ENCODE measurements at places on chromosomes 3 and 15.

DNA sequence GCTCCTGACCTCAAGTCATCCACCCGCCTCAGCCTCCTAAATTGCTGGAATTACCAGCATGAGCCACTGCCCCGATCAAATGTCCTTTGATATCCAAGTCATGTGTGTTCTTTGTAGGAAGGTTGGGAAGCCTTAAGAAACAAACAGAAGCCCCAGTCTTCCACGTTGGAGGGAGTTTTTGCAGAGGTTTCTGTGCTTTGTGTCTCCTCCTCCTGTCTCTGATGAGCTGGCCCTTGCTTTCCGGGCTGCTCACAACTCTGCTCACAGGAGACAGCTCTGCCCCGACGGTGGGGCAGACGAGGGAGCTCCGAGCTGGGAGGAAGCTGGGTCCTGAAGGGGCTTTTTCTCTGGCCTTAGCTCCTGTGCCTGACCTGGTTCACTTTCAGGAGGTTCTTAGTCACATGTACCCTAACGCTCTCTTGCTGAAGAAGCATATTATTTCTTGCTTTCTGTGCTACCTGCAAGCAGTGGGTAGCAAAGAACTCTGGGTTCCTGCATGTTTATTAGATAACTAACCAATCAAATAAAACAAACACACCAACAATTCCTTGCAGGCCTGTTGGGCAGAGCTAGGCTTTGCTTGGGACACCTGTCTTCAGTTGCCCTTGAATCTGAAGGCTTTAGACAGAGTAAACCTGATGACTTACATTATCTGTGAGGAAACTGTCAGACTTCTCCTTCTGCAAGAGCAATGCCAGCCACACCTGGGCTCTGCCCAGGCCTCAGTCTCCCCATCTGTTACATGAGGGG lies 52.6 kb upstream of the SMAD6 start:
- DNase-seq: no peak

GRCh38 chr3:152039887-152040286 lies 166.4 kb downstream of the SUCNR1 start:
- DNase-seq: no peak

- DNase-seq: no peak
These were observed 128.4 kb upstream of the TMC3 start for GRCh38 chr15:81502439-81502838.

- DNase-seq: no peak
These were observed 140.9 kb downstream of the NECTIN3 start for GRCh38 chr3:111212511-111212910.

GRCh38 chr15:49610157-49610918 lies 10.3 kb downstream of the FAM227B start:
- no peak for DNase-seq

DNA sequence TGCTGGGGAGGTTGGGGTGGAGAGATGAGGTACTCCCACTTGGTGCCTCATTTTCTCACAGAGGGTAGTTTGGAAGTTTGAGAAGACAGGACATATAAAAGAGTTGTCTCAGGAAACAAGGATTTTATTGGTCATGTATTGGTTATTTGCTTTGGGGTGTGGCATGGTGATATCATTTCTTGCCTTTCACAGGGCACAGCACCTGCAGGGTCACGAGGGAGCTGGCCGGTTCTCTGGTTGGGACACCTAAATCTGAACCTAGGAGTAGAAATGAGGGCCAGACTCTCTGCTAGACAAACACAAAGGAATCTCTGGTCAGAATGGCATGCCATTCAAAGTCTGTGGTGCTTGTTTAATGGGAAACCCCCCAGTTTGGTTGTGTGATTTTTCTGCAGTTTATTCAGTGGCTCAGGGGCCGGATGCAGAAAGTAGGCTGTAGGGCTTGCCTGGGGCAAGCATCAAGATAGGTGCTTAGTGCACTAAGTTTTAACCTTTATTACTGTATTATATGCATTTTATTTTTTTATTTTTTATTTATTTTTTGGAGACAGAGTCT lies 237.7 kb upstream of the EIF1B start:
- DNase-seq: no peak

DNA sequence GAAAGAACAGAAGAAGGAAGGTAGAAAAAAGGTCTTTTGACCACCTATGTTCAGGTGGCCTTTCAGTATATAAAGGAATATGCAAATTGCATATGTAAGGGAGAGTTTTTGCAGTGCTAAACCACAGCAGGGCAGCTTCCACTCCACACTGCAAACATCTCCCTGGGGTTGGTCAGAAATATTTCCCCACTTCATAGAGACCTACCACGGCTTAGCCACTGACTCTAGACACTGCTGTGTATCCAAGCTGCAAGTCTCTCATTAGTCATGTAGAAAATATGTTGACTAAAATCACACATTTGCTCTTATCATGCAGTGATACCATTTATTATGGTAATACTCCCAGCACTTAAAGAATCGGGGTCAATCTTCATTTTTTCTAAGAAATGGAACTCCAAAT lies 214.9 kb upstream of the NR2F2 start:
- peak; percentile 56 for DNase-seq

DNA sequence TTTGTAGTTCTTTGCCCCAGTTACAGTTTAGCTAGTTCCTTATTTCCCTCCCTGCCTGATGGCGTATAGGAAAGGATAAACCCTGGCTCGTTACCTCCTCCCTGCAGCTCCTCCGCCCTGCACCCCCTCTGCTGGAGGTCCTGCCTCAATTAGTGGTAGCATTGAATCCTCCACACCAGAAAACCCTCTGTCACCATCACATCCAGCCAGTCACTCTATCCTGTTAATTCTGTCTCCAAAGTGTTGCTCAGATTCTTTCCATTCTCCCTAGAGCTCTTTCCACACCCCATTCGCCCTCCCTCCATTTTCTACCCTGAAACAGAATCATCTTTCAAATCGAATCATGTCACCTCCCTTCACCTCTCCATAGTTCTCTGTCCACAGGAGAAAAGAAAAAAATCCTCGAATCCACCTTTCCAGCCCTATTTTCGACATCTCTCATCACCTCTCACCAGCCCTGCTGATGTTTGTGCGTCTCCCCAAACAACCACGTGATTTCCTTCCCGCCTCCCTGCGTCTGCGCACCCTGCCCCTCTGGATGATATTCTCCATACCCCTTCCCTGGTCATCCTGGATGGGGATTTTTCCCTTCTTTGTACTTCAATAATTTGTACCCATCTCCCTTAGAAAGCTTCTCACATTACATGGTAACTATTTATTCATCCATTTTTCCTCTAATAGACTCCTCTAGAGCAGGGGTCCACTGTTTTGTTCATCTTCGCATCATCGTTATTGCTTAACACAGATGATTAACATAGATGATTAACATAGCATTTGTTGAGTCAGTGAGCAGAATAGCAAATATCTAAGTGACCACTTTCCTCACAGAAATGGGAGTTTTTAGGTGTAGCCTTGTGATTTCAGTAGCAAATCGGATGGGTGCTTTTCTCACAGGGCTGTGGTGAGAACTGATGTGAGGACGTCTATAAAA lies 37.1 kb downstream of the MAP3K13 start:
- DNase-seq: no peak

- no peak for DNase-seq
These were observed 60.5 kb downstream of the SH3BP5 start for GRCh38 chr3:15271785-15272381.

- no peak for DNase-seq
These were observed 16.2 kb downstream of the NCEH1 start for GRCh38 chr3:172694573-172695246.

GRCh38 chr3:153601374-153601853 lies 439.4 kb downstream of the RAP2B start:
- no peak for DNase-seq

DNA sequence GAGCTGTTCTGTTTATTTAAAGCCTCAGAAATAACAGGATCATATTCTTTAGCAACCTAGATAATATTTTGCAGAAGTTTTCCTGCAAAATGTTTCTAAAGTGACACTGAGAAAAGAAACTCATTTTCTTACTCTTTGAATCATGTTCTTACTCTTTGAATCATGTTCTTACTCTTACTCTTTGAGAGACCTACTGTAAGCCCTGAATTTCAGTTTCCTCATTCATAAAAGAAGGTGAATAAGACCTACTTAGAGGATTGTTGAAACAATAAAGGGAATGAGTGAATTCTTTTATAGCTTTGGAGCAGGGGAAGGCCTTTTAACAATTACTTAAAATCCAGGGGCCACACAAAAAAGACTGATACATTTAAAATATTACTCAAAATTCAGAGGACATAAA lies 221.7 kb upstream of the CMC1 start:
- DNase-seq: no peak

DNA sequence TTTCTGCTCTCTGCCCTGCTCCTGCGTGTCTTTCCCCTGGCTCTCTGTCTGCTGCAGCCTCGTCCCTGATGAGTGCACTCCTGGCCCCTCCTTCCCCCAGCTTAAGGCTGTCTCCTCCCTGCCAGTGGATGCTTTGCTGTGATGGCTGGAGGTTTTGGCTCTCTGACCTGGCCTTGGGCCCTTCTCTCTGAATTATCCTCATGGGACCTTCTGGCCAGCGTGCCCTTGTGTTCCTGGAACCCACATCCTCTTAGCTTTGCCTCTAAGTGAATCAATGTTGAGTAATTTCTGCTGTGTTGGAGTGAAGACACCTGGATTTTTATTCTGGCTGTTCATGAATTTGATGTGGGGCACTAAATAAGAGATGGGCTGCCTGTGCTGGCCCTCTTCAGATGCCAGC lies 9.8 kb upstream of the TNFAIP8L3 start:
- DNase-seq: no peak

DNA sequence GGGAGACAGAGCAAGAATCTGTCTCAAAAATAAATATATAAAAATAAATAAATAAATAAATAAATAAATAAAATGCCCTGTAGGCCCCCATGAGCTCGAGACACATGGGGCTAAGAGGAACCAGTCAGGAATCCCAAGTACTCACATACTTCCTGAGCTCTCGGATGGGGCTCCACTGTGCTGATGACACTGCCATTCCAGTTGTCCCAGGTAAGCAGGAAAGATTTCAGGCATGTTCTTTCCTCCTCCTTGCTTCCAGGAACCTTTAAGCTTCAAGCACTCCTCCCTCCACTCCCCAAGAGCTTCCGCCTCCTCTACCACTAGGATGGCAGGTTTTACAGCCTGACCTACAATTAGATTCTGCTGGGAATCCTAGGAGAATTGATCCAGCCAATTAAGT lies 113.4 kb downstream of the SLC49A4 start:
- no peak for DNase-seq

DNA sequence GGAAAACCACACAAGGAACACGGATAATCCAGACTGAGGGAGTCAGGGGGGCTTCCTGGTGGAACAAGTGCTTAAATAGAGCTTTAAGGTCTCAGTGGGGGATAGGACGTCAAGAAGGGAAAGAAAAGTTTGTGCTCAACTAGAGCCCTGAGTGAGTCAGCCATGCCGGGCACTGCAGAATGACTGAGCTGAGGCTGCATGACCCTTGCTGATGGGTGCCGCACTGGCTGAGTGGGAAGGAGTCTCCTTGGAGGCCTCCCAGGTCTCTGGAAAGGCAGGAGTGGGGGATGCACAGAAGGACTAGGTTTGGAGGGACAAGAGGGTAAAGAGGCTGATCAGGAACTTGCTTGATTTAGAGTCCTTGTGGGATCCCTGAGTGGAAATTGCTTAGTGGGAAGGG lies 150.3 kb downstream of the RPLP1 start:
- no peak for DNase-seq

- DNase-seq: no peak
These were observed 41.4 kb downstream of the ABTB1 start for GRCh38 chr3:127714125-127714571.

DNA sequence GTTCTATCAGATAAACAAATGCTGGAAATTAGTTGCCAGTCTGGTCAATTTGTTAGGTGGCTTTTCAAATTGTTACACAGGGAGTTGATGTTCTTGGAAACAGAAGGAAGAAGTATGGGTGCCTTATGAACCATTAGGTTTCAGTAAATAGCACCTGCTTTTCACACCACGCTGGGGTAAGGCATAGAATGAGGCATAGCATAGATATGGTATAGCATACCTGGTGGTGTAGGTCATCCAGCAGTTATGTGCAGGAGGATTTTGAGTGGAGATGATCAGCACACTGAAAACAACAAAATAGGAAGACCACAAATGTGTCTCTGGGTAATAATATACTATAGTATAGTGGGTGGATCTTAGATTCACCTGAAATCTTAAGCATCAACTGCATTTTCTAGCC lies 121.4 kb downstream of the GMPS start:
- DNase-seq: no peak

- no peak for DNase-seq
These were observed 323.8 kb upstream of the PPP2R3A start for GRCh38 chr3:135641761-135642160.

DNA sequence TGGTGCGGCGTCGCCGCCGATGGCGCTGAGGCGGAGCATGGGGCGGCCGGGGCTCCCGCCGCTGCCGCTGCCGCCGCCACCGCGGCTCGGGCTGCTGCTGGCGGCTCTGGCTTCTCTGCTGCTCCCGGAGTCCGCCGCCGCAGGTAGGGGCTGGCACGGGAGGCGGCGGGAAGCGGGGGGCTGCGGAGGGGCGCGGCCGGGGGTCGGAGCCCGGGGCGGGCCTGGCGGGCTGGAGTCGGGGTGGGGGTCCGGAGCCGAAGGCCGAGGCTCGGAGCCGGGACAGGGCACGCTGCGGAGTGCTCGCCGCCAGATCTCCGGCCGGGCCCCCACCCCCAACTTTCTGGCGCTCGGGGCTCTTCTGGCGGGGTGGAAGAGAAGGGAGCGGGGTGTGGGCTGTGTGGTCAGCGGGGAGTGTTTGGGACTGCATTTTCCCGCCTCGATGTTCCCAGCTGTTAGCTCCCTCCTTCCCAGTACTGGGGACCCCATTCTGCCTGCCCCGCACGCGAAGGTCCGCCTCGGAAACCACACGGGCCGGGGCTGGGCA lies 299 bp downstream of the TYRO3 start:
- no peak for DNase-seq

- DNase-seq: peak; percentile 44
These were observed 152.7 kb downstream of the SUCNR1 start for GRCh38 chr3:152026033-152026556.

- no peak for DNase-seq
These were observed 28.8 kb downstream of the ACAA1 start for GRCh38 chr3:38107911-38108648.

DNA sequence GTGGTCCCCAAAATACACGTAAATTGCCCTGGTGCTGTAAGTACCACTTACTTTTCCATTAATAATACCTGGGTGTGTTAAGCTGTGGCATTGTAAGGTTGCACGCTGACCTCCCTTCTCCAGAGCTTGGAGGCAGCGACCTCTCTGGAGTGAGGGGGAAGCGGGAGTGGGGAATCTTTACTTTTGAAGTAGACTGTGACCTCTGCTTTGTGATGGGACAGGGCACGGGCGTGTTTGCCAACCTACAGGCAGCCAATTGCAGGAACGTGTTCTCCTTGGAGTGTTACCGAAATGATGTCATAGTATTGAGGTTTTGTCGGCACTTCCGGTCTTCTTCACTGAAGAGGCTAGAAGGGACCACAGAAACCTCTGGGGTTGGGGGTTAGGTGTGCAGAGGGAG lies 227.3 kb upstream of the C2CD4B start:
- peak; percentile 34 for DNase-seq

- no peak for DNase-seq
These were observed 81.8 kb downstream of the EPHB1 start for GRCh38 chr3:134876836-134877235.

- DNase-seq: no peak
These were observed 9.9 kb downstream of the THAP10 start for GRCh38 chr15:70882361-70882760.

GRCh38 chr3:18812316-18812715 lies 336.0 kb upstream of the KCNH8 start:
- DNase-seq: peak; percentile 3

- DNase-seq: no peak
These were observed 132.8 kb downstream of the OSBPL10 start for GRCh38 chr3:31848163-31848818.

- DNase-seq: peak; percentile 86
These were observed 10.1 kb upstream of the AVEN start for GRCh38 chr15:34049112-34049511.

Measured in ACHN (cell line).